IPS DF 6.9 (cell line): ENCODE measurements at places on chromosomes 12 and 14.

DNA sequence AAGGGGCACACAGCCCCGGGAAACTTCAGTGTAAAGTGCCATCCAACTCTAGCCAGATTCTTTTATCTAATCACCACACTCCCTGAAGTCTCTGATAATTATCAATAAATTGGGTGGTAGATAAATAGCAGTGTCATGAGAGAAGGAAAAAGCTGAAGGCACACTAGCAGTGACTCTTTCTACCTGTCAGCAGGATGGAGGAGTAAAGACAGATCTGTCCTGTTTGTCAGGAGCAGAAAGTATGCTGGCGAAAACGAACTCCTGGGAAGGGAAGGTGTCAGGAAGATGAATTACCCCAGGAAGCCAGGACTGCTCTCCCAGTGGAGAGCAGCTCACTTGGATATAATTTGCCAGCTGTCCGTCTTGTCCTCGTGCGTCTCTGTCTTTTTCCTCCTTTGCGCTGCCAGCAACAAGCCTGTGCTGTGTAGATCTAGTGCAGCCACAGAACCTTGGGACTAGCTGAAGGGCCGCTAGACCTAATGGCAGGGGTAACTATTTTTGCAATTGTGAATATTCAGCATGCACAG is 981.9 kb downstream of the DIO2 start:
- no peak for DNase-seq

GRCh38 chr12:101780599-101780998 is 41.3 kb upstream of the SYCP3 start:
- no peak for DNase-seq

DNA sequence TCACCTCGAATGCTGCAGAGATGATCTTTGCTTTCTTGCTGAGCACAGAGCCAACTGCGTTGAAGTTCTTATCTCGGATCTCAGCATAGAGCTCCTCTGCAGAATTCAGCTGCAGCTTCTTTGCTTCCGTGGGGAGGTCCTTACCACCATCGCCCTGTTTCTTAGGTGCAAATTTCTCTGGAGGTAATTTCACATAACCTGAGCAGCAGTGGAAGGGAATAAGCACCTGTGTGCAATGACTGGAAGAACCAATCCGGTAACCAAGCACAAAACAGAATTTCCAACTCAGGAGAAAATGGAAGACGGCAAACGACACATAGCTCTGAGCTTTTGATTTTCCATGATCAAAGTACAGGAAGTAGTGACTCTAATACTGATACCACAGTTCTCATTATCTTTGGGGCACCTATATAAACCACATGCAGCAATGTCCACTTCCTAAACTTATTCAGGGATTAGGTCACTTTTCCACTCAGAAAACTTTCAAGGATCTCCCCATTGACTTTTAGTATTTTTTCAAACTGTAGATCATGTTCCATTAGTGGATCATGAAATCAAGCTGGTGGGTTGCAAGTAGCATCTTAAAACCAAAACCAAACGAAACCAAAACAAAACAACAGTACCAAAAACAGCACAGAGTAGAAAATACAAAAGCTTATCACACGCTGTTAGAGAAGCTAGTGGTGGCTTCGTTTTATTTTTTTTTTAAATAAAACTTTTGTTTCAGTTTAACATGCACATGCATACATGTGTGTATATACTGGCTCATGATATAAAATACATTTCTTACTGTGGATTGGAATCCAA is 18.9 kb upstream of the DIABLO start:
- DNase-seq, result no peak

- no peak for DNase-seq
These were observed 14.6 kb downstream of the C14orf132 start for GRCh38 chr14:96053600-96054381.

DNA sequence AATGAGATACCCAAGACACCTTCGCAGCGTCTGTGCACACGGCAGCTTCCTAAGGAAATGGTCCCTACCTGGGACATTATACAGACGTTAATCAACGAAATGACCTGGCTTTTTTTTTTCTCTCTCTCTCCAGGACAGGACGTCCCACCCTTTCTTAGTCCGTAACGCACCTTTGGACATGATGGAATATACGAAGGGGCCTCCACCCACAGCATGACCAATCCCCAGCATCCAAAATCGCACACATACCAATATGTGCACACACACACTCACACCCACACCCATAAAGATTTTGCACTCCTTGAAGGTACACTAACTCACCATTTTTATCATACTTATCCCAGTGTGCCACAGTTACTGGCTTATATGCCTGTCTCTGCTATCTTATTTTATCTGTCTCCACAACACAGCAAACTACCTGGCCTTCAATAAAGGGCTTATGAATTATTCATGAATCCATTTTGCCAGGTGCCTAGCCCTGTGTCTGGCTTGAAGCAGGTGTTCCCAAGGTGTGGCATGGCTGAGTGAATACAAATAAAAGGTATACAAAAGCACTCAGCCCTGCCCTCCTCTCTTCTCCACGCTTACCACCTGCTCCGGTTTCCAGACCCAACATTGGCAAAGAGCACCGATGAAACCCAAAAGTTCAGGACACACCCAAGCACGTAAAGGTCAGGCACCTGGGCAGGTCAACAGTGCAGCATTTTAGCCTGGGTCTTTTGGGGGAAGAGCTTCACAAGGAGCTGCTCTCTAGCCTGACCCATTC is 2.2 kb downstream of the SCNN1A start:
- DNase-seq, result no peak

GRCh38 chr12:124705545-124706138 is 138.2 kb upstream of the NCOR2 start:
- no peak for DNase-seq
